ENCODE measurements at places on chromosomes 5 and 9.
A peak's percentile ranks its signal among the peaks of the same experiment; 100 is the strongest.

DNA sequence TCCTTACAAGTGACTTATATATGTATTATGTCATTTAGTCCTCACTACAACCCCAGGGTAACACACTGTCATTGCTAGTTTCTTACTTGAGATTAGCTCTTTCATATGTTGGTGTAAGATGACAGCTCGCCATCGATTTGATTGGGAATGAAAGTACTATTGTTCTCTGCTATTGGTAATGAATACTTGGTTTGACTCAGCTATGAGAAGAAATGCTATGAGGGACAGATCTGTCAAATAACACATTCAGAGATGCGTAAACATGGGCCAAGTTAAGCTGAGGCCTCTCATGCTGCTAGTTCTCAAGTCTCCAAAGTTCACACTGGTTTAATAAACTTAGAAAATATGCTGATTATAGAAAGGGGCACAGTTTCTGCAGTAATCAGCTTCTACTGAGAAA lies 142.7 kb downstream of the SGCD start:
- DNase-seq = no peak

DNA sequence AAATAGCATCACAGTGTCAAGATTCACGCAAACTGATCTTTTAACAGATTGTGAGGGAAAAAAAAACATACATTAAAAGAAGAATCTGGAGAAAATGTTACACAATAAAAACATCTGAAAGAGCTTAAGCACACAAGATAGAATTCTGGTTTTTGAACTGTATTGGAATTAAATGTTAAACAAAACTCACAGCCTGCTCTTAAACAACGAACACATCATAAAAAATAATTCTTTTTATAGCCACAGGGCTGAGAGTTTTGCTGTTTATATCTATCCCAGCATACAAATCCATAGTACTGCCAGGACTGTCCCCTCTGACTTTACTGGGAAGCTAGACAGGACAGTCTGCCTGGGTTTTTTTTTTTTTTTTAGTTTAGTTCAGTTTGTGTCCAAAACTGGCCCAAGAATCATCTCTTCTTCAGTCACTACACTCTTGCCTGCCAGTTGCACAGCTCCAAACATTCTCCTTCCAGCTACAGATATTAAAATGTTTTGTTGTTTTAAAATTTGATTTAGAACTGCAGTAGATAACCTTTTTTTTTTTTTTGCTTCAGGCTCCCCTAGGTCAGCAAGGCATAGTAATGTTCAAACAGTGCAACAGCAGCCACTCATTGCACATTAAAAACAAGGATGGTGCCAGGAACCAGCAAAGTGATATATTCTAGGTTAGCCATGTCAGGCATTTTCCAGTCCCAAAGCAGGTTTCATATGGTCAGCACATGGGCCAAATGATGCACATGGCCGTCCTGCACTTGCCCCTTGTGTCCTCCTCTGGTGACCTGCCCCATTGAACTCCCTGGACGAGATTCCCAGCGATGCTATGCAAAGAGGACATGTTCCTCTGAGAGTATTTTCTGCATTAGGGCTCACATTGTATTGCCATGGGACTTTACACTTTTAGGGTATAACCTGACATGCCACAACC lies 173.6 kb downstream of the ARL15 start:
- peak; percentile 46 for DNase-seq

DNA sequence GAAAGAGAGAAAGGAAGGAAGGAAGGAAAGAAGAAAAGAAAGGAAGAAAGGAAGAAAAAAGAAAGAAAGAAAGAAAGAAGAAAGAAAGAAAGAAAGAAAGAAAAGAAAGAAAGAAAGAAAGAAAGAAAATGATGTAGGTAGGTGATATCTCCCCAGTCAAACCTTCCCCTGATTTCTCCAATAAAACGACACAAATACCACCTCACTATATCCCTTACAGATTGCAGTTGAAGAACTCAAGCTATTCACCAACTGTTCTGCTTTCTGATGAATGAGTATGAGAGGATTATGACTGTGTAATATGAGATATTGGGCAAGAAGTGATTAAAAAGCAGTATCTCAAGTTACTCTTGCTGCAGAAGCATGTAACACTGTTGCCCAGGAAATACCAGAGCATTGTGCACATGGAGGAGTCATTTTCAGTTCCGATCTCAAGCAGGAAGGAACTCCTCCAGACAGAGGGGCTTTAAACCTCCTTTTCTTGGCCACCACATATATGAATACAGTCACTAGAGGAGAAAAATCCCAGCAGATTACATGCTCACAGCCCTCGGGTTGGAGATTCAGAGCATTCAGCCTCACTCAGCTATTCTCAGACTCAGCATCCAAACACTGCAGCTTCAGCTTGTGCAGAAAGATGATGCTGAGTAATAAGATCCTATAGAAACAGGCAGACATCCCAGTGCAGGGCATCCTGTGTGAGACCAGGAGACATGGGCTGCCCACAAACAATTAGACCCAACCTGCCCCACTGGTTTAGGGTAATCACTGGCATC lies 61.4 kb downstream of the UGCG start:
- peak; percentile 82 for DNase-seq

- DNase-seq = no peak
Observed at GRCh38 chr9:2741441-2742158, 24.3 kb downstream of the KCNV2 start.

- DNase-seq = no peak
Observed at GRCh38 chr5:150960791-150961396, 56.1 kb upstream of the ZNF300 start.

Data from stomach (tissue), 19 donors.